ENCODE measurements at places on chromosomes 7 and 10.

GRCh38 chr7:99827040-99827778, 604 bp upstream of the CYP3A43 start:
- DNase-seq: no peak

DNA sequence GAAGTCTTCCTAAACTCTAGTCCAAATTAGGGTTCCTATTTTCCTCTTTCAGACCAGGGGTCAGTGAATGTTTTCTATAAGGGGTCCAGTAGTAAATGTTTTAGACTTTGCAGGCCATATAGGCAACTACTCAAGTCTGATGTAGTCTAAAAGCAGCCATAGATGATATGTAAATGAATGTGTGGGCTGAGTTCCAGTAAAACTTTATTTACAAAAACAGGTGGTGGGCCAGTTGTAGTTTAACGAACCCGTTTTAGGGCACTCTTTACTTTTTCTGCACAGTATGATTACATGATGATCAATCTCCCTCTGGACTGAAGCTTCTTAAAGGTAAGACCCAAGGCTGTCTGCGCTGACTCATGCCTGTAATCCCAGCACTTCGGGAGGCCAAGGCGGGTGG, 243.6 kb downstream of the CAMK1D start:
- no peak for DNase-seq

DNA sequence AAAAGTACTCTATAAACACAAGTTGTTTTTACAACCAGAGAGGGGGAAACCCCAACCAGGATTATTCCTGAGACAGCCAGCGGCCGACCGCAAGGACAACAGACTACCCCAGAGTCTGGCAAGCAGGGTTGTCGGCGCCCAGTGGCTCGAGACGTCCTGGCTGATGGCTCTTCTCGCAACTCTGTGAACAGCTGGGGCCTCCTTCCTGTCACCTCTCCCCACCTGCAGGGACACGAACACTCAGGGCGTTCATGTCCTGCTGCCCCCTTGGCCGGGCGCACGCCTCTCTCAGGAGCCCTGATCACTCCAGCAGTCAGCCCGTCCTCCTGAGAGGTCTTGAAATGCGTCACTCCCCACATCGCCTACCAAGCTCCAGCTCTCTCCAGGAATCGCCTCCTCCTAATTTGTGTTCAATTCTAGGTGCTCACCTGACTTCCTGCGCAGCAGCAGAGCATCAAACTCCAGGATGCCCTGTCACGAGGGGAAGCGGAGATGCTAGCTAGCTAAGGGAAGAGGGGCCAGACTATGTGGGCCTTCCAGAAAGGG, 66.4 kb upstream of the TNRC18 start:
- DNase-seq: no peak

GRCh38 chr7:18570441-18570840, 74.9 kb downstream of the HDAC9 start:
- no peak for DNase-seq

- no peak for DNase-seq
Measured at GRCh38 chr10:106765241-106765754, 399.2 kb downstream of the SORCS1 start.

GRCh38 chr10:3765146-3765545, 19.9 kb downstream of the KLF6 start:
- DNase-seq: no peak

GRCh38 chr10:65346466-65346865, 1579.4 kb upstream of the LRRTM3 start:
- no peak for DNase-seq

DNA sequence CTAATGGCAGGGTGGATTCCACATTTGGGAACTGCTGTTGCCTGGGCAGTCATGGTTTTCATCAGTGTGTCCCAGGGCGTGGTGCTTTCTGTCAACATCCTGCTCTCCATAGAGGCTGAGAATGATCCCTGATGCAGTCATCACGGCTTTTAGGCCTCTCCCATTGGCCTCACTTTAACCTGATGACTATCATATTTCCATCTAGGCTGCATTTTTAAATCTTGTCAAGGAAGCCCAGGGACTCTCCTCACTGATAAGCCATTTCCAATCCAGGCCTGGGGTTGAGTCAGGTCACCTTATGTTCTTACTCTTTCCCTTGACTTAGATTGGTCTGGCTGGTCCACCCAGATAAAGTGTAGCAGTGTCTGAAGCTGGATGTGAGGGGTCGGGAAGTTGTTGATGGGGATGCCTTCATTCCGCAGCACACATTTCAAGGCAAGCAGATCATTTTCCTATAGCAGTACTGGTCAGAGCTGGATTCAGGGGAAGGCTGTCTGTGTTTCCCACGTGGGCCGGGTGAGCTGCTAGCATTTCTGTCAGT, 177.0 kb downstream of the AUTS2 start:
- DNase-seq: no peak

DNA sequence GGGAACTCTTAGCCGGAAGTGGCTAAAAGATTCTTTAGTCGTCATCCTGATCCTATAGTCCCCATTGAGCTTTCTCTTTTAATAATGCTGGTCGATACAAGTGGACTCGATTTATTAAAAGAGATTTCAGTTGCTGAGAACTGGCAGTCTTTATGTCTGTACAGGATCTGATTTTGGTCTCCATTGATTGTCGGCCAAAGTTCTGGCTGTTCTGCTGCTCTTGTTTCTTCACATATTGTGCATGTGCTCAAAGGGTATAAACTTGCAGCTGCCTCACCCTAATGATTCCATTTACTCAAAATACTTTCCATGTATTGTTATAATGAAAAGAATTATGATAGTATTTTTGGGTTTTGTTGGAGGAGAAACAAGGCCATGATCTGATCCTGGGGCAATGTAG, 100.7 kb upstream of the CTTNBP2 start:
- no peak for DNase-seq

DNA sequence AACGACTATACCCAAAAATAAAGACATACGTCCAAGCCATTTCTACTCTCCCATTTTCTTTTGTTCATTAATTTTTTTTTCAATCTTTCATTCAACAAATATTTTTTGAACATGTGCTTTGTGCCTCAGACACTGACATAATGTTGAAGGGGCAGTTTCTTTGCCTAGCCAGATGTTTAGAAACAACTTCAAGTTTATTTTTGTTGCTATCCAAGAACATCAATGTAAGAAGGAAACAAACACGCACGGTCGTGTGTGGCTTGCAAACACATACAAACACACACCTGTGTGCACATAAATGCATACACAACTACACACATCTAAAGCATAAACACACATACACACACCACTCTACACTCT, 39.9 kb downstream of the BTBD16 start:
- no peak for DNase-seq

- DNase-seq: peak; percentile 55
Measured at GRCh38 chr10:102347236-102347828, 48.2 kb upstream of the NFKB2 start.

- peak; percentile 11 for DNase-seq
Measured at GRCh38 chr7:117053432-117053831, 100.1 kb downstream of the ST7 start.

GRCh38 chr7:139675127-139676125, 102.4 kb downstream of the HIPK2 start:
- peak; percentile 53 for DNase-seq

GRCh38 chr10:125023862-125024496, 82.1 kb downstream of the ZRANB1 start:
- no peak for DNase-seq

- DNase-seq: no peak
Measured at GRCh38 chr7:142602756-142603155, 146.5 kb upstream of the PRSS1 start.

GRCh38 chr10:6778992-6779701, 199.1 kb upstream of the PRKCQ start:
- DNase-seq: peak; percentile 97

- no peak for DNase-seq
Measured at GRCh38 chr10:78755063-78755701, 313.6 kb upstream of the ZMIZ1 start.

- peak; percentile 88 for DNase-seq
Measured at GRCh38 chr10:132520177-132520811, 17.3 kb upstream of the INPP5A start.

DNA sequence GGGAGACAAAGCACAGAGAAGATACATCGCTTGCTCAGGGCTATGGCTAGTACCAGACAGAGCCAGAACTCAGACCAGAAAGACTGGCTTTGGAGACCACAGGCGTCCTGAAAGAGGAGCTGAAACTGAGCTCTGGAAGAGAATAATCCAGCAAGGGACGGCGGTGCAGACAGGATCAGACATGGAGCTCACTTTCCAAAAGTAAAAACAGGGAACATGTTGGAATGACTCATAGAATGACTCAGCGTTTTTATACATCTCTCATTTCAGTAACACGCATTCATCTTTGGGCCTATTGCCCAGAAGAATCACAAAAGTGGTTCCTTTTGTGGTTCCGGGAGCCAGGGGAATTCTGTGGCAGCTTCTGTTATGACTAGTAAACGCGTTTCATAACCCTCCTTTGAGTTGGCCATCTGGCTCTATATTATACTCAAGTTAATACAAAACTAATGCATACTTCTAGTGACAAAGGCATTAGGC, 37.2 kb downstream of the PLEKHS1 start:
- DNase-seq: peak; percentile 96

DNA sequence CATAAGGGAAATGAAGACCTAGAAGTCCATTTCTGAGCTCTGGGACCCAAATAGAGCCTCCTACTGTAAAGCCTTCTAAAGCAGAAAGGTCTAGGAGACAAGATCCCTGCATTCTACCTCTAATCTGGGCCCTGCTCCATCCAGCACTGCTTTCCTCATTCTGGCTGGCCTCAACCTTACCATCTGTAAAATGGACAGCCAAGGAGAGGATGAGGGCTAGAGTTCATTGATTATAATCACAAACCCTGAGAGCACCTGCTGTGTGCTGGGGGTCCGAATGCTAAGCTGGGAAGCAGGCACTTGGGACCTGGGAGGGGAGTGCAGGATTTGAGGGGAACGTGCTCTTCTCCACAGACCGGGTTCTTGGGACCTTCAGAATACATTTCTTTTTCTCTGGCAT, 454.0 kb upstream of the ZMIZ1 start:
- no peak for DNase-seq

- DNase-seq: no peak
Measured at GRCh38 chr10:129024046-129024445, 443.0 kb upstream of the MGMT start.

DNA sequence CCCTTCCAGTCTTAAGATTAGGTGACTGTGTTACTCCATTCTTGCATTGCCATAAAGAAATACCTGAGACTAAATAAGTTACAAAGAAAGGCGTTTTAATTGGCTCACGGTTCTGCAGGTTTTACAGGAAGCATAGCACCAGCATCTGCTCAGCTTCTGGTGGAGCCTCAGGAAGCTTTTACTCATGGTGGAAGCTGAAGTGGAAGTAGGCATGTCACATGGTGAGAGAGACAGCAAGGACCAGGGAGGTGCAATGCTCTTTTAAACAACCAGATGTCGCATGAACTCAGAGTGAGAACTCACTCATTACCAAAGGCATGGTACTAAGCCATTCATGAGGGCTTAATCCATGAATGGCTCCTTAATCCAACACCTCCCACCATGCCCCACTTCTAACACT, 34.0 kb upstream of the TMEM273 start:
- DNase-seq: no peak

DNA sequence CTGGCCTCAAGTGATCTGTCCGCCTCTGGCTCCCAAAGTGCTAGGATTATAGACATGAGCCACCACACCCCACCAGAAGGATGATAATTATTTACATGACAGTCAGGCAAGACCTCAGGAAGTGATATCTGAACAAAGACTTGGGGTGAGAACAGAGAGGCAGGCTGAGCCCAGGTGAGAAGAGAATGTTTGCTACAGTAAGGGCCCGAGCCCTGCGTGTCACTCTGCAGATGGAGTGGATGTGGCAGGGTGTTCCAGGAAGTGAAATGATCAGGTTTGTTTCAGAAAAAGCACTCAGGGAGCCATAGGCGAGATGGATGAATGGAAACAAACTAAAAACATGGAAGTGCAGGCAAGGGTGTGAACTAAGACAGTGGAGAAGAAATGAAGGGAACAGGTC, 22.2 kb downstream of the SFMBT2 start:
- DNase-seq: no peak

DNA sequence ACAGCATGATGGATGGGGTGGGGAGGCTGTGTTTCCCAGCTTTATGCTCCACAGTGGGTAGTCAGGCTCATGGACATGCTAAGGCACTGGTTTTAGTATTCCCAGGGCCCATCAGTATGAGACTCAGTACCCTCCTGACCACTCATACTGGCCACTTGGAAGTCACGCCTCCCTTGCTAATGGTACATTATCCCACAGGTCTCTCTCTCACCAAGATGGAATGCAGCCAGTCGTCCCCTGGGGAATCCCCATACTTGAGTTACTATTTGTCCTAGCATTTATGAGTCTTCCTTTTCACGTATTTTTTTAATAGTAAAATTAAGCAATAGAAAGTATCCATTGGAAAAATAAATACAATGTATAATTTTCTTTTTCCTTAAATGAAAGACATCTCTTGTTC, 80.6 kb upstream of the TBX20 start:
- peak; percentile 6 for DNase-seq

DNA sequence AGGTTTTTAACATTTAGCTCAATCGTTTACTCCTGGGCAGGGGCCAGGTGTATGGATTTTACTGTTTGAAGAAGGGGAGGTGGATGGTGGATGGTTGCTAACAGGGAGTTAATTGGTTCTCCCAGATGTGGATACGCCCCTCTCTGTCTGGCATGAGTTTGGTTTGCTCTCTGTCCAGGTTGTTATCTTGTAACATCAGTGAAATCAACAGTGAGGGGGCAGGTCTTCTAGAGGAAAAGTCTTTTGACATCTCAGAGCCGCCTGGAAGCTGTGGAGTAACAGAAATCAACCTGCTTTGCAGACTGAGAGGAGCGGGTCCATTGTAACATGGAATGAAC, 243.4 kb downstream of the MGMT start:
- no peak for DNase-seq

DNA sequence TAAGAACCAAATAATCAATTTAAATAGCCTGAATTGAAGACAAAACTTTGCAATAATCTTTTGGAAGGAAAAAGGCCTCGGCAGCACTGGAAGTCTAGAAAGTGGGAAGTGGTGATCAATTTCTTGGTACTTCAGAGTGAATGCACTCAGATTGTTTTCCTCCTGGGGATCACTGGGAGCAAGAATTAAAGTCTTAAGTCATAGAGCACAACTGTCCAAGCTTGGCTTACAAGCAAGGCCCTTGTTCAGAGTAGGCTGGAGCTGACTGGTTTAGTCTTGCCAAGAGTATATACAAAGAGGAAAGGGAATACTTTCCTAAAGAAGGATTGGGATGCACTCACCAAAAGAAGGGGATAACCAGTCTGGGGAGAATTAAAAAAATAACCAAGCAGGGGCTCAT, 637.1 kb downstream of the CCSER2 start:
- no peak for DNase-seq

GRCh38 chr10:131771634-131772358, 129.0 kb upstream of the PPP2R2D start:
- no peak for DNase-seq
